Activated CD4-positive, alpha-beta memory T cell treated with anti-CD3 and anti-CD28 coated beads for 36 hours (primary cell): ENCODE measurements at places on chromosomes 2 and 18.

- no peaks in the 10 kb centered on the region for H3K27me3 ChIP-seq
- peaks cover 6% of the 10 kb centered on the region for H3K4me1 ChIP-seq
- no peak for DNase-seq
- no peak overlapping the region for H3K27ac ChIP-seq
- no peak overlapping the region for H3K4me3 ChIP-seq
These were observed 111.2 kb upstream of the PPP1CB start for GRCh38 chr2:28640260-28640907.

DNA sequence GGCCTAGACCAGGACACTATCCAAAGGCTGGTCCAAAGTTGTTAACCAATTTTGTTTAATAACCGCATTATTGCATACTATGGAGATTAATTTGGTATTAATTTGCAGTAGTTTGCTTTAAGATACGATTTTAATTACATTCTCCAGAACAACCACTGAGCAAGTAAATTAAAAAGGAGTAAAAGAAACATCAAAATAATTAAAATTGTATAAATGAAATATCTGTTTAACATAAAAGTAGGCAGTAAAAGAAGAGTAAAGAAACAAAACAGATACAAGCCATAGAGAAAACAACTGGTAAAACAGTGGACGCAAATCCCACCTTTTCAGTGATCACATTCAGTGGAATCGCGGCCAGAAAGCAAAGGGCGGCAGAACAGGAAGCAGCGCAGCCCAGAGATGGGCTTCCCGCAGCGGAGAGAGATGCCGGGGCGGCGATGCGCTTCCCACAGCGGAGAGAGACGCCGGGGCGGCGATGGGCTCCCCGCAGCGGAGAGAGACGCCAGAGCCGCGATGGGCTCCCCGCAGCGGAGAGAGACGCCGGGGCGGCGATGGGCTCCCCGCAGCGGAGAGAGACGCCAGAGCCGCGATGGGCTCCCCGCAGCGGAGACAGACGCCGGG lies 176.8 kb downstream of the RTP5 start:
- peaks cover 19% of the 10 kb centered on the region for H3K27me3 ChIP-seq
- H3K27ac ChIP-seq, result no peak overlapping the region
- no peak for DNase-seq
- H3K4me1 ChIP-seq, result no peaks in the 10 kb centered on the region
- no peaks in the 10 kb centered on the region for H3K36me3 ChIP-seq
- H3K4me3 ChIP-seq, result no peak overlapping the region

DNA sequence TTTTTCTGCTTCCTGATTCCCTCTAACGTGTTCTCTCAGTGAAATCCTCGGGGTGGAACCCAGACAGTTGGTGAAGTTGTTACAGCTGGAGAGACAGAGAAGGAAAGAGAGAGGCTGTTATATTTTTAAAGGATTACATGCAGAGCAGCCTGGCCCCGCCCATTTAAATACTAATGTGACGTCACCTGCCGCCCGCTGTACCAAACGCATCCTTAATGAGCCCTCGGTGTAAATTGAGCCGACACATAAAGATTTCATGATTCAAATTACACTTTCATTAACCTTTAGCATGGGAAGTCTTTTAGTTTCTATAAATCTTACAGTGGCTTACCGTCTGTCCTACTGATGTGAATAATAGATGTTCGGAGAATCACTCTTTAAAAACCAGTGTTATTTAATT lies 164.0 kb upstream of the SIX3 start:
- peaks cover 5% of the 10 kb centered on the region for H3K36me3 ChIP-seq
- peaks cover 2% of the 10 kb centered on the region for H3K27me3 ChIP-seq
- no peak overlapping the region for H3K4me3 ChIP-seq
- no peaks in the 10 kb centered on the region for H3K4me1 ChIP-seq
- H3K27ac ChIP-seq, result no peak overlapping the region

GRCh38 chr2:124702777-124703176 lies 677.7 kb downstream of the CNTNAP5 start:
- no peaks in the 10 kb centered on the region for H3K4me1 ChIP-seq
- no peaks in the 10 kb centered on the region for H3K36me3 ChIP-seq
- H3K27me3 ChIP-seq, result no peaks in the 10 kb centered on the region
- no peak overlapping the region for H3K4me3 ChIP-seq
- no peak for DNase-seq
- H3K27ac ChIP-seq, result no peak overlapping the region

DNA sequence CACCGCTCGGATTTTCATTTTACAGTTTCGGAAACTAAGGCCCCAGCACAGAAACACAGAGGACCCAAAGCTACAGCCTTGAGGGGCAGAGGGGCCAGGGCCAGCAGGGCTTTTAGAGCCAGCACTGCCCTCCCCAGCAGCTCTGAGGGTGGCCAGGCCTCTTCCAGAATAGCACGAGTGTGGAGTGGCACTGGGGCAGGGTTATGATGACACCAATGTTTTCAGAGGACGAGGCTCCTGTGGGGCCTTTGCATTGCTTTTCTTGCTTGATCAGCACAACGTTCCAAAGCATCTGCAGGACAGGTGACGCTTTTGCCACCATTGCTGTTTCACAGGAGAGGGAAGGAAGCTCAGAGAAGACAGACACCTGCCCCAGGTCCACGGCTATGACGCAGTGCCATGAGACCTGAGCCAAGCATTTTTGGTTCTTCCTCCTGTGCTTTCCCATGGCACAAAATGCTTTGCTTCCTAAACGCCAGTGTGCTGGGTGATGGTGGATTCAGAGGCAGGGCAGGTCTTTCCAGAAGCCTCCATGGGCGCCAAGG lies 126.9 kb downstream of the MBP start:
- no peaks in the 10 kb centered on the region for H3K36me3 ChIP-seq
- no peak for DNase-seq
- H3K27ac ChIP-seq, result peak overlapping the region; percentile 18
- H3K4me3 ChIP-seq, result no peak overlapping the region
- peaks cover 19% of the 10 kb centered on the region for H3K4me1 ChIP-seq

DNA sequence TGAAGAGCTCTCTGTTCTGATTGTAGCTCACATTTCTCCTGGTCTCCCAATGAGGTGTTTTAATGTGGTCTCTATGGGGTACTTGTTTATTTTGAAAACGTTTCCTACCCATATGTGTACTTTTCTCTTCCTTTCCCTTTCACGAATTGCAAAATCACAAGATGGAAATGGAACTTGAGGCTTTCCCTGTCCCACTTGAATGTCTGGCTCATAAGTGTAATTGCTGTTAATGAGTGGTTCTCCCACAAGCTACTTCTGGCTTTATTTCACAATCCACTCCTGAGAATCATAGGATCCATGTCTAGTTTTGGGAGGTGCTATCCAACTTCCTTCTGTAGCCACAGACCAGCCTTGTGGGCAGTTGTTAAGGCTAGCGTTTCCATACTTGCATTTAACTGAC lies 81.1 kb upstream of the CAVIN2 start:
- no peaks in the 10 kb centered on the region for H3K36me3 ChIP-seq
- H3K4me3 ChIP-seq, result no peak overlapping the region
- H3K4me1 ChIP-seq, result no peaks in the 10 kb centered on the region
- DNase-seq, result no peak

DNA sequence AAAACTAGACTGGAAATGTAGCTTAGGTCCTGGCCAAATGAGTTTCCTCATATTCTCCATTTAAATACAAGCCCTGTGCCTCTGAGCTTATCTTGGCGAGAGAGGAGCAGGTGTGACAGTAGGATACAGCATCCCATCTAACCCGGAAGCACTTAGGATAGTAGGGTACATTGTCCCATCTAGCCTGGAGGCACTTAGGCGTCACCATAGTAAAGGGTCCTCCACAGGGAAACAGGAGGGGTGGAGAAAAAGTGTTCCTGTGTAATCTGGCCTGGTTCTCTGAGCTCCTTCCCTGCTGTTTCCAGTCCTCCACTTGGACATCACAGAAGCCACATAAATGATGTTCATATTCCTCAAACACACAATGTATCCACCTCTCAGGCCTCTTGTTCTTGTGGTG lies 301.4 kb downstream of the GALR1 start:
- no peak for DNase-seq
- no peaks in the 10 kb centered on the region for H3K4me1 ChIP-seq
- H3K27me3 ChIP-seq, result peaks cover 8% of the 10 kb centered on the region
- no peak overlapping the region for H3K27ac ChIP-seq

DNA sequence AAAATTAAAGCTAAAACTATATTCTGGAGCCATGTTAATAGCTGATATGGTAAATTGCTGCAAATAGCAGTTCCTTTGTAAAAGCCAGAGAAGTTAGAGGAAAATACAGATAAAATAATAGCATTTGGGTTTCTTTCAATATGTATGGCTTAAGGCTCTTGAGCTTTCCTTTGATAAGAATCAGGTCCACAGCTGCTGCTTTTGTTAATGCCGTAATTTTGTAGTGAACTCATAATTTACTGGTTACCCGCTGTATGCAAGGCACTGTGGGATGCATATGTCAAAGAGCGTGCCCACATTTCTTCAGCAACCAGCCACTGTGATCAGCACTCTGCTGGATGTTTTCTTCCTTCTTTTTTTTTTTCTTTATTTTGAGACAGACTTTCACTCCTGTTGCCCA lies 79.1 kb downstream of the MOGAT1 start:
- H3K4me1 ChIP-seq, result peaks cover 4% of the 10 kb centered on the region
- no peak overlapping the region for H3K27ac ChIP-seq
- peaks cover 2% of the 10 kb centered on the region for H3K27me3 ChIP-seq
- no peaks in the 10 kb centered on the region for H3K36me3 ChIP-seq
- no peak overlapping the region for H3K4me3 ChIP-seq
- DNase-seq, result no peak

- peaks cover 48% of the 10 kb centered on the region for H3K36me3 ChIP-seq
- H3K4me1 ChIP-seq, result peaks cover 10% of the 10 kb centered on the region
- peak overlapping the region; percentile 23 for H3K27ac ChIP-seq
- DNase-seq, result no peak
These were observed 3.6 kb upstream of the LCT start for GRCh38 chr2:135840601-135841000.

- no peak overlapping the region for H3K4me3 ChIP-seq
- H3K27me3 ChIP-seq, result peaks cover 26% of the 10 kb centered on the region
- H3K27ac ChIP-seq, result no peak overlapping the region
These were observed 12.0 kb upstream of the NTSR2 start for GRCh38 chr2:11681722-11682589.

GRCh38 chr18:74064510-74064909 lies 83.1 kb downstream of the FBXO15 start:
- no peaks in the 10 kb centered on the region for H3K36me3 ChIP-seq
- peak; percentile 75 for DNase-seq
- peaks cover 5% of the 10 kb centered on the region for H3K27me3 ChIP-seq
- peak overlapping the region; percentile 8 for H3K27ac ChIP-seq
- peaks cover 25% of the 10 kb centered on the region for H3K4me1 ChIP-seq
- H3K4me3 ChIP-seq, result peak overlapping the region; percentile 27

GRCh38 chr2:70789304-70790135 lies 923 bp downstream of the FIGLA start:
- no peak overlapping the region for H3K27ac ChIP-seq
- DNase-seq, result peak; percentile 82
- peak overlapping the region; percentile 49 for H3K4me3 ChIP-seq
- H3K4me1 ChIP-seq, result peaks cover 11% of the 10 kb centered on the region

DNA sequence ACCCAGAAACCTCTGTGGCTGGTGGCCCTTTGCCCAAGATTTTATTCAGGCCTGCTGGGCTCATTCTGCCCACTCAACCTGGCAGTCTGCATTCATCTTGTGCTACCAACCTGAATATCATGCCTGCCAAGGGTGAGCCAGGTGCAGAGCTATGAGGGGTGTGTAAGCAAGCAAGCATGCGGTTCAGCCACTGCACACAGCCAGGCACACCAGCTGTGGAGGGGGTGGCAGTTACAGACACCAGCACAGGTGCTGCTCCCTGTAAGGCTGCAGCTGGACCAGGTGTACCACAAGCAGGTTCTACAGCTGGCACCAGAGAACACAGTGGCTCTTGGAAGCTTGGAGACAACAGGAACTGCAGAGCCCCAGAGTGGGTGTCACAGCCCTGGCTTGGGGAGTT lies 633.2 kb downstream of the FBXO15 start:
- no peak for DNase-seq
- no peaks in the 10 kb centered on the region for H3K27me3 ChIP-seq
- no peaks in the 10 kb centered on the region for H3K36me3 ChIP-seq
- H3K27ac ChIP-seq, result no peak overlapping the region
- no peaks in the 10 kb centered on the region for H3K4me1 ChIP-seq

GRCh38 chr2:170155022-170155722 lies 22.8 kb upstream of the MYO3B start:
- H3K4me1 ChIP-seq, result no peaks in the 10 kb centered on the region
- no peaks in the 10 kb centered on the region for H3K36me3 ChIP-seq

DNA sequence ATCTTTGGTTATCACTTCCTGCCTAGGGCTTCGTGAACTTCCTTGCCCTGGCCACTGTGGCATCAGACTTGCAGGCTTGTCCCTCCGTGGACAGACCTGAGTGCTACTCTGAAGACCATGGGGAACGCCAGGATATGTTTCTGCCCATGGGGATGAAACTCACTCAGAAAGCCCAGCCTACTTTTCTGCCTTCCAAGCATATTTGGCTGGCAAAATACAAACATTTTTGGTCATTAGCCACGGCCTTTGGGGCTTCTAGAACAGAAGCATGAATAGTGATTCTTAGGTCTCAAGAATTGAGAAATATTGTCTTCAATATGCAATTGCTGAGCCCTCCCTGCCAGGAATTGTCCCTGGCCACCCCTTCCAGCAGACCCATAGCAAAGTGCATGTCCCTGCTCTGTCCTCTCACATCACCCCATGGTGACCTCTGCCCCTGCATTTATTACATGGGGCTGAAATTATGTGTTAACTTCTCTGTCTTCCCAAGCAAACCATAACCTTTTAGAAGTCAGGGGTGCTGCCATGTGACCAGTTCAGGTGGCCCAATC lies 152.4 kb downstream of the OSR1 start:
- H3K27me3 ChIP-seq, result no peaks in the 10 kb centered on the region
- no peak overlapping the region for H3K4me3 ChIP-seq
- no peaks in the 10 kb centered on the region for H3K4me1 ChIP-seq
- no peak for DNase-seq
- H3K27ac ChIP-seq, result no peak overlapping the region
- no peaks in the 10 kb centered on the region for H3K36me3 ChIP-seq

DNA sequence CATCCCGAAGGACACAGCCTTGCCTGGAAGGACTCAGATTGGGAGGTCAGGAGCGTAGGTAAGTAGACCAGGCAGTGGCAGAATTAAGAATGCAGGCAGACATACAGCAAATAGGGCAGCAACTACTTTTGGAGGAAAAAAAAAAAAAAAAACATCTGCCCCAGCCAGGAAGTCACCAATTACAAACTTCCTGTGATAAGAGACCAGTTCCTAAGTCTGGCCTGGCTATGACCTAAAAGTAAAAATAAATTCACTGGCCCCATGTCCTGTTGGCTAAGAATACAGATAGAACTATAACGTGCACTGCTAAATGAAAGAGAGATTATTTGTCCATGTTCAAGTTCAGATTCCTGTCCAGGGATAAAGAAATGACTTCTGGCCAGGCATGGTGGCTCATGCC lies 45.2 kb upstream of the NOSTRIN start:
- H3K4me1 ChIP-seq, result peaks cover 57% of the 10 kb centered on the region
- peaks cover 4% of the 10 kb centered on the region for H3K36me3 ChIP-seq
- H3K4me3 ChIP-seq, result no peak overlapping the region
- no peaks in the 10 kb centered on the region for H3K27me3 ChIP-seq
